ENCODE measurements at places on chromosomes 7 and 10.
A peak's percentile ranks its signal among the peaks of the same experiment; 100 is the strongest.

DNA sequence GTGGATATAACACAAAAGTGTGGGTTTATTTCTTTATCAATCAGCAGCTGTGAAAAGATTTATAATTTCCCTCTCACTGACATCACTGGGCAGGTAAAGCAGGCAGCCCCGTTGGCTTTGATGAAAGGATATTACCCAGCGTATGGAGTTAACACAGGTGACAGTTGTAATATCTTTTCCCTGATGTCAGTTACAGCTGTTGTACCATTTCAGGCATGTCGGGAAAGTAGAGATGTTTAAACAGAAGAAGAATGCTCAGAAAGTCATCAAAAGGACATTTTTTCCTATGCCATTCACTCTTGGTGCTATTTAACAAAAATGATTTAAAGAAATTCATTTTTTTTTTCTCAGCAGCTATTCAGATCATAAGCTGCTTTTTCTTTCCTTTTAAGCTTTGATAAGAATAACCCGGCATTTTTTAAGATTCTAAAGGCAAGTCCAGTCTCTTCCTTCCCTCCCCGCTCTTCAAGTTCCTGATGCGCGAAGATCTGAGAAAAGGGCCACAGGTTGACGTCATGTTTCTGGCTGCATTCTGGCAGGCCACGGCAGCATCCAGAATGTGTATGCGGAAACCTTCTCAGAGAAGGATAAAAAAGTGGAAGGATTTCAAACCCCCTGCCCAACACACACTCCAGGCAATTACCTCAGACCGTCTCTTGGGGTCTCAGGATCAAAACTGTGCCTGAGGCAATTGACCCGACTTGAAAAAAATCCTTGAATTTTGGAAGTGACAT is 32.5 kb upstream of the ADAM12 start:
- DNase-seq: no peak

DNA sequence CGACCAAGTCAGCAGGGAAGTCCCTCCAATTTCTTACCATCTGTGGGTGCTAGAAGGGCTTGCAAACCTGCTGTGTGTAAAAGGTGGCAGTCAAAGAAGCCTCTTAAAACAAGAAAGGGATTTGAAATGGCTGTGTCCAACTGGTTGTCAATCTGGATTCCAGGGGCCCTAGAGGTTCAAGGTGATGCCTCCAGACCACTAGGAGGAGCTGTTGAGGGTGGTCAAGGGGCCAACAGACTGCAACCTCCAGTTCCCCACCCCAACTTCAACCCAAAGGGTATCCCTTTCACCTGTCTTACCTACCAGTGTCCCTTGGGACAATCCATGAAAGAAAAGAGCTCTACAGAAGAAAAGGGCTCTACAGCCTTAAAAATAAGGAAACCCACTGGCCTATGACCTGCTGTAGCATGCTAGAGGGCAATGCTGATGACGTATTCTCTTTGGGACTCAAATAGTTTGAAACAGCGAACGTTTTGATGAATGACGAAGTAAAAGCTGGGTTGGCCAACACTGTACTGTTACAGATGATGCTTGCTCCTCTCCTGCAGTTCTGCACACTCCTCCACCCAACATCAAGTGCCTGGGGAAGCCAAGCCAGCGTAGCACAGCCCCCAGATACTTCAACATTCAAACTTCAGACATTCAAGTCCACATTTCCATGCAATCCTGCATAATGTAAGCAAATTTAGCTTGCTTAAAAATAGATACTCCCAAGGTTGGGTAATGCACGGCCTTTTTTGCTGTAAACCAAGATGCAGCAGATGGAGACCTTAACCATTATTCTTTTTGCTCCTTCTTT is 45.9 kb upstream of the WDR11 start:
- DNase-seq: no peak

GRCh38 chr7:118642396-118642795 is 417.9 kb downstream of the ANKRD7 start:
- DNase-seq: no peak

DNA sequence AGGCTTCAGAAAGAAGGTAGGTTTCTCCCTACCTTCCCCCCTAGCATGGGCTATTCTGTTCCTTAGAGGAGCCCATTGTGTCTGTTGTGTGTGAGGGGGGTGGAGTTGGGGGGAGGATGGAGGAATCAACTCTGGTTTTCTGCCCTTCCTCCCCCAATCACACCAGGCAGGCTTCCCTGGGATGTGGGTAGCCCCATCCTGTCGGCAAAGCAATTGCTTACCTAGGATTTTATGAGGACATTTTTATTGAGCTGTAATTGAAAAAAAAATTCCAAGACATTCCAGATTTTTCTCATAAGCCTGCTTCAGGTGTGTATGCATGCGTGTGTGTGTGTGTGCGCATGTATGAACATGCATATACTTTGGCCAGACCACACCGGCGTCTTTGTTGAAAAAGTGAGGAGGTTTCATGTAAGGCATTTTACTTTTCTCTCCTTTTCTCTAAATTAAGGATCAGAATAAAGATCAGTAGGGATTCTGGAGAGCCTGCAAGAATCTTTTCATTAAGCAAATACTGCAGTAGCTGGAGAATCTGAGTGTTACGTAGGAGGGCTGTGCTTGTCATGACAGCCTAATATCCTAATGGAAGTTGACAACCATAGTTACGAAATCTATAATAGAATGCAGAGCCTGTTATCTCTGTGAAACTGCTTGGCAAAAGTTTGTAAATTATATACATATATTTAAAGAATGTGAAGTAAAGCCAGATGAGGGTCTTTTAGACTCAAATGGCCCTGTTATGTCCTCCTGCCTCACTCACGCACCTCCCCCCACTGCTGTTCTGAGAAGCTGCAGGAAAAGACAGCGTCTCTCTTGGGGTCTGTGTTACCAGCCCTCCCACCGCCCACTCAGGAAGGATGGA is 27.3 kb upstream of the SAMD8 start:
- DNase-seq: peak; percentile 51

- no peak for DNase-seq
These were observed 134.7 kb downstream of the GLI3 start for GRCh38 chr7:42102301-42102700.

GRCh38 chr10:95178797-95179196 is 15.2 kb upstream of the ACSM6 start:
- no peak for DNase-seq

GRCh38 chr10:16673443-16673842 is 143.8 kb downstream of the RSU1 start:
- no peak for DNase-seq

GRCh38 chr7:137992550-137993394 is 9.1 kb downstream of the CREB3L2 start:
- DNase-seq: no peak

- DNase-seq: no peak
These were observed 10.8 kb downstream of the ICA1 start for GRCh38 chr7:8251195-8251594.

DNA sequence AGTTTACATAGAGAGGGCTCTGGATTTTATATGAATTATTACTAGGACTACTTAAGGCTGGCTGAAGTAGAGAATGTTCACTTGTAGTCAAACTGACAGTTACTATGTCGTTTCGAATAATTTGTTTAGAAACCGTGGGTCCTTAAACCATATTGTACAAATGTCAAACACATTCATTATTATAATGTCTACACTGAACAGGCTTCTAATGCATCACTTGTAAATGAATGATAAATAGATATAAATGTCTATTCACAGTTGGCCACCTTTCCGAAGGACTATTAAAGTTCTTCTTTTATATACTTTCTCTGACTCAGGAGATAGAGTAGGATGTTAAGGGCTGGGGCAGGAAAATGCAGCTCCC is 95.3 kb downstream of the SEMA3D start:
- DNase-seq: no peak

DNA sequence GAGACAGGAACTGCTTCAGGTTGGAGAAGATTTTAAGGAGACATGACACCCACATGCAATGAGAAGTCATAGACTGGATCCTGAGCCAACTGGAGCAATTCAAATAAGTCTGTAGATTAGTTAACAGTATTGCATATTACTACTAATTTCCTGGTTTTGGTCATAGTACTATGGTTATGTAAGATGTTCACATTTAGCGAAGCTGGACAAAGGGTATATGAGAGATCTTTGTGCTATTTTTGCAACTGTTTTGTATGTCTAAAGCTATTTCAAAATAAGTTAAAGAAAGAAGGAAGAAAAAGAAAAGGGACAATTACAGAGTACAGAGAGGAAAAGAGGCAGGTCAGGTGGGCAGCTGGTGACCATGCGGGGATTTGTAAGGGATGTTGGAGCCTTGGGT is 116.5 kb upstream of the SVIL start:
- DNase-seq: no peak

- no peak for DNase-seq
These were observed 102.7 kb downstream of the PDGFA start for GRCh38 chr7:416761-417624.

GRCh38 chr7:127961786-127962453 is 69.3 kb downstream of the LRRC4 start:
- DNase-seq: no peak

DNA sequence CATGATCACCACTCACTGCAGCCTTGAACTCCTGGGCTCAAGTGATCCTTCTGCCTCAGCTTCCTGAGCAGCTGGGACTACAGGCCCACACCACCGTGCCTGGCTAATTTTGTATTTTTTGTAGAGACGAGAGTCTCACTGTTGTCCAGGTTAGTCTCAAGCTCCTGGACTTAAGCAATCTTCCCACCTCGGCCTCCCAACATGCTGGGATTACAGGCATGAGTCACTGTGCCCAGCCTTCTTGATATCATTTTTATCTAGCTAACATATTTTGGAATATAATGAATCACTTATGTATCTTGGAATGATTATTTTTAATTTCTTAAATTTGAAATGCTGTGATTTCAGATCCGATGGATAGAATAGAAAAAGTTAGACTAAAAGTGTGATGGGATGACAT is 18.4 kb downstream of the ARL4A start:
- DNase-seq: no peak

- DNase-seq: no peak
These were observed 478.6 kb downstream of the LRMDA start for GRCh38 chr10:75910032-75910431.

DNA sequence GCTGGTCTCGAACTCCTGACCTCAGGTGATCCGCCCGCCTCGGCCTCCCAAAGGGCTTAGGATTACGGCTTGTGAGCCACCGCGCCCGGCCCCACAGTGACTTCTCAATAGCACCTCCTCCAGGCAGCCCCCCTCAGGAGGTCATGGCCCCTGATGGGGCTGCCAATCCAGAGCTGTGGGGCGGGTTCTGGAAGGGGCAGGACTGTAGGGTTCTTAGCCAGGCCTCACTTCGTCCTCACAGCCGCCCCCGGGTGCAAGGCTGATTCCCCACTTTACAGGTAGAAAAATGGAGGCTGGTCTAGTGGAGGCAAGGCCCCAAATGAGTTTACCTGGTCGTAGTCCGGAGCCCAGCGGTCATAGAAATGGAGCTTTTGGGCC is 638 bp downstream of the METTL27 start:
- DNase-seq: no peak

- no peak for DNase-seq
These were observed 111.0 kb upstream of the KLF14 start for GRCh38 chr7:130844811-130845580.

DNA sequence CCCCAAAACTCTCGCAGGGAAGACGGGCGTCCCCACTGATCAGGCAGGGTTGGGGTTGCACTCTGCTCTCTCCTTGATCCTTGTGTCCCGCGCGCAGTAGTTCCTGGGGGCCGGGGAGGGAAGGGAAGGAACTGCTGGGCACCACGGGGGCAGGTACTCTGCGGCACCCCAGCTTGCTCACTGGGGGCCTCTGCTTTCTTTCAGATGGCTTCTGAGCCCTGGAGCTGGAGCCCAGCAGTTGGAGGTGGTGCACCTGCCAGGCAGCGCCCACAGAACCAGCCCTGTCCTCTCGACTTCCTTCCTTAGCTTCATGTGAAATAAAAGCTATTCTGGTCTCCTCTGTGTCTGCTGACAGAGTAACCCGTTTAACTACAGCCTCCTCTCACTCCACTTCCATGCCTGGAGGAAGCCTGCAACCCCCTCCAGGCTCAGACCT is 12.2 kb downstream of the PLAC9 start:
- no peak for DNase-seq

- no peak for DNase-seq
These were observed 478.1 kb downstream of the PTPRN2 start for GRCh38 chr7:158109364-158110033.

- DNase-seq: no peak
These were observed 299.4 kb downstream of the LRRTM3 start for GRCh38 chr10:67225226-67225625.

DNA sequence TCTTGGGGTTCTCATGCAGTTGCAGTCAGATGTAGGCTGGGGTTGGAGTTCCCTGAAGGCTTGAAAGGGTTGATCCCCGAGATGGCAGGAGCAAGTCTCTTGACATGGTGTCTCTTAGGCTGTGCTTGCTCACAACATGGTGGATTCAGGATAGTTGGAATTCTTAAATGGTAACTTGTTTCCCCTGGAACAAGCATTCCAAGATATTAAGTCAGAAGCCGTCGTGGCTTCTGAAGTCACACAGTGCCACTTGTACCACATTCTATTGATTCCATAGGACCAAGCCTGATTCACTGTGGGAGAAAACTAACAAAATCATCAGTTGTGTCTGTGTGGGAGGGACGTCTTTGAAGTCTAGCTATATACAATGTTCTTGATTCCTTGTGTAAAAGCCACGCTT is 3.5 kb upstream of the SLC35B4 start:
- no peak for DNase-seq

DNA sequence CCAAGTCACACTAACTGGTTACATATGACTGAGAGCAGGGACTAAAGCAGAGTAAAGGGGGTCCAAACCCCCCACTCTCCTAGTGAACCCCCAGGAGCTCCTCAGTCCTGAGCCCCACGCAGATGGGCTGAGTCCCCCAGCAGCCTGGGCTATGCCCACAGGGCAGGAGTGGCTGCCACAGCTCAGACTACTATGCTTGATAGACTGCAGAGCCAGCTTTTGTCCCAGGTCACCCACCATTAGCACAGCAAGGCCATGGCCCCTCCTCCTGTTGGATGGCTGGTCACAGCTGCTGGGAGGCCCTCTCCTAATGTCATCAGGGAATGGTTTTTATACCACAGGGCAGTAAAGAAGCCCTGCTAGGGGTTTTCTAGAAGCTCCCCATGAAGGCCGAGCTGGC is 46.3 kb upstream of the FGFR2 start:
- peak; percentile 71 for DNase-seq

DNA sequence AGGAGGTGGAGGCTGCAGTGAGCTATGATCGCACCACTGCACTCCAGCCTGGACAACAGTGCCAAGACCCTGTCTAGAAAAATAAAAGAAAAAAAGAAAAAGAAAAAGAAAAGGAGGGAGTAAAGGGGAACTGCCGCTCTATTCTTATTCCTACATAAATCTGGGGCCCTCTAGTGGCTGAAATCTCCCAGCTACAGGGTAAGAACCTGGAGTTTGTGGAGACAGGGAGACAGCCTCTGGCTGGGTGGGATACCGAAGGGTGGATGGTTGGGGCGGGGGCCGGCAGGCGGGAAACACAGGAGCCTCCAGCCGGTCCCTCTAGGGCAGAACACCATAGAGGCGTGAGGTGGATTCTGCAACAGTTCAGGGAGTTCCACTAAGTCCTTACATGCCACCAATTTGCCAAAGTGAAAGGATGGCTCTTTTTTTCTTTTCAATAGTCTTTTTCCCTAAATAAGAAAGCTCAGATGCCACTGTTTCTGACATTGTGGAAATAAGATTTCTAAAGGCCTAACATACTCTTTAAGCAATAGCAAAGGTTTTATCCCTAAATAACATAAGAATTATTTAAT is 117.3 kb downstream of the SVIL start:
- DNase-seq: peak; percentile 8

GRCh38 chr7:135272303-135272702 is 38.7 kb downstream of the STRA8 start:
- no peak for DNase-seq

GRCh38 chr10:112390125-112390703 is 16.3 kb downstream of the ACSL5 start:
- no peak for DNase-seq

- peak; percentile 14 for DNase-seq
These were observed 951 bp downstream of the ZNF25 start for GRCh38 chr10:37975401-37975991.
